ENCODE measurements at places on chromosomes 4 and X.

DNA sequence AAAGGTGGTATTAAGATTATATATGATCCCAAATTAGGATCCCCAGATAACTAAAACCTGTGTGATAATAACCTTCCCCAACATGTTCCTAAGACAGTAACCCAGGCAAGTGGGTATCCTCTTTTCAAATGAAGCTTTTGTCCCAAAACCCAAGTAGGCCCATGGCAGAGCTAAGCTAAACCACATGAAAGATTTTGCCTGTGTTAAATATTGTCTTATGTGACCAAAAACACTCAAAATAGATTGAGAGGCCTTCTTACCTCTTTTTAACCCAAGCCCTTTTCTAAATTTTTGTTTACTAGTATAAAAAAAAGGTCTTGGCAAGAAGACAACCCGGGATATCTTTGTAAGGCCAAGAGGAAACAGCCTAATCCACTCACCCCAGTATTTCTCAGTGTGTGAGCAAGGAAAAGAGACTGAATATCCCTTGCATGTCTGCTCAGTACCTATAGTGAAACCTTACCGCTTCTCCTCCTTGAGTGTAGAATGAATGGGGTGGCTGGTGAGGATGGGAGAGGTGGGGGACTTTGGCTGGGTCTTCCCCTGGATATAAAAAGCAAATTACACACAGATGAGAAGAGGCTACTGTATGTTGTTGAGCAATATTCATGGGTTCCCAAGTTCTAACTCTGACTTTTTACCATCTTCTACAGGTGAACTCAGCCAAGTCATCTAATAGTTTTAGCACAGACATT, 188.8 kb upstream of the BMP3 start:
- DNase-seq: no peak

DNA sequence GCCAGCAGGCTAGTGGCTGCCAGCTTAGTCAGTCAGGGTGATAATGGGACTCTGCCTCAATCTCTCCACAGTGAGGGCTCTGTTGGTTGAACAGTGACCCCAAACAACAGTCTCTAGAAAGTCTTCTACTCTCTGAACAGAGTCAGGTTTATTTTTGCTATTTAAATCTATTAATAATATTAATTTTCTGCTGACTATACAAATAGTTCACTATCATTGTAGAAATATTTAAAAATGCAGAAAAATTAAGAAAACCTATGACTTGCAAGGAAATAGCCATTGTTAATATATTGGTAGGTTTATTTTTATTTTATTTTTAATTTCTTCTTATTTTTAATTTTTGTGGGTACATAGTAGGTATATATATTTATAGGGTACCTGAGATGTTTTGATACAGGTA, 67.9 kb upstream of the AADAT start:
- no peak for DNase-seq

GRCh38 chr4:174524242-174524641, 2.0 kb upstream of the HPGD start:
- no peak for DNase-seq

DNA sequence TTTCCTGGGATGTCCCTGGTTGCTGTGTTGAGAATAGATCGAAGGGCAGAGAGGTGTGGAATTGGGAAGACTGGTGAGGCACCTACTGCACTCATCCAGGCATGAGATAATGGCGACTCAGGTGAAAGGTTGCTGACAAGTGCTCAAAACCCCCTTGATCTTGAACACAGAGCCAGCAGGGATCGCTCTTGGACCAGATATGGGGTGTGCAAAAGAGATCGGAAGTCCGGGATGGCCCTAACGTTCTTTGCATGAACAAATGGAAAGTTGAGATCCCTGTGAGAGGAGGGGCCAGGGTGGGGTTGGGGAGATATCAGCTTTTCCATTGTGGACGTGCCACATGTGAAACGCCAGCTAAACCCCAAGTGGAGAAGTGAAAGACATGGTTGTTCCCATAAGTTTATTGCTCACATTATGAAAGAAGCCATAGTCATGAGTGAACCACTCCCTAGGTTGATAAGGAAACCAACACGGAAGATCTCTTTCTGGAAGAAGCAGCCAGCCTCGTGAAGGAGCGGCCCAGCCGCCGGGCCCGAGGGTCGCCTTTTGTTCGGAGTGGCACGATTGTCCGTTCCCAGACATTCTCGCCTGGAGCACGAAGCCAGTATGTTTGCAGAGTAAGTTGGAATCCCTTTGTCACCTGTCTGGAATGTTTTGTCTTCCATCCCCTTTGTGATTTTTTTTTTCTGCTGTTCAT, 22.6 kb upstream of the CLCN4 start:
- DNase-seq: no peak

GRCh38 chr4:43766648-43767047, 682.0 kb downstream of the KCTD8 start:
- no peak for DNase-seq

DNA sequence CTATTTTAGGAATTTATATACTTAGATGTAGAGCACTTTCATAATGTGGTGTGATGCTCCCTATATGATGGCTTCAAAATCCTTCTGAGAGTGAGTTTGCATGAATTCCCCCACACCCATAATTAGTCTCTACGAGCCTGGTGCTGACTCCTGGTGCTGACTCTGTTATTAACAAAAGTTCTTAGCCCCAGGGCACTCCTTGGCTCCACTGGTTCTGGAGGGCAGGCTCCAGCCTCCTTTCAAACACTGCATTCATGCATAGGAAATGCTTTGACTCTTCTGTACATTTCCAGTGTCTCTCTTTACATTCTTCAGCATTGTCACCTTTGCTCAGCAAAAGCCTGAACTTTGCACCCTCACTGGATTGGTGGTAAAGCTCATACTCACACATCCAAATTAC, 64.0 kb downstream of the LNX1 start:
- DNase-seq: no peak

DNA sequence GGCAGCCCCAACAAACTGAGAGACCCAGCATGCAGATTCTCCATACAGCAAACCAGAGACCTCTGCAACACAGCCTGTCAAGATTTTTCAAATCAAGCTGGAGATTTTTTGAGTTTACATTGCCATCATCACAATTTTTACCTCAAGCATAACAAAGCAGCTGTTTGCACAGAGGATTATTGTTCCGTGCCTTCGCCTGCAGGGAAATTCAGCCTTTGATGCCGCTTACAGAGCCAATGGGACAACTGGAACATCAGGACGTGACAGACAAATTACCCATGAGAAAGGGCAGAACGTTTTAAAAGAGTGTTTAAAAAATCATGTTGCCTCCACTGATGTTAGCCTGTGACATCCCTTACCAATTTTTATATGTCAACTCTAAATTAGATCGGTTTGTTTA, 363.7 kb downstream of the FBXW7 start:
- no peak for DNase-seq

GRCh38 chr4:95431678-95432077, 117.1 kb downstream of the UNC5C start:
- no peak for DNase-seq

DNA sequence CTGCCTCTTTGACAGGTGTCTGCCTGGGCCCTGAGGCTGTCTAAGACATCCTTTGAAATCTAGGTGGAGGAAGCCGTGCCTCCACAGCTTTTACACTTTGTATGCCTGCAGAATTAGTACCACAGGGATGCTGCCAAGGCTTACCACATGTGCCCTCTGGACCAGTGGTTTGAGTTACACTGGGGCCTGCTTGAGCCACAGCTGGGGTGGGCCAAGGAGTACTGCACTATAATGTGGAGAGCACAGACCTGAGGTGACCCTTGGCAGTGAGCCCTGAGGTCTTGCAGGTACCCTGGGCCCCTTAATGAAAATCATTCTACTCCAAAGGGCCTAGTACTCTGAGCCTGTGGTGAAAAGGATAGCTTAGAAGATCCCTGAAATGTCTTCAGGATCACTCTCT, 27.2 kb upstream of the IRS4 start:
- no peak for DNase-seq

DNA sequence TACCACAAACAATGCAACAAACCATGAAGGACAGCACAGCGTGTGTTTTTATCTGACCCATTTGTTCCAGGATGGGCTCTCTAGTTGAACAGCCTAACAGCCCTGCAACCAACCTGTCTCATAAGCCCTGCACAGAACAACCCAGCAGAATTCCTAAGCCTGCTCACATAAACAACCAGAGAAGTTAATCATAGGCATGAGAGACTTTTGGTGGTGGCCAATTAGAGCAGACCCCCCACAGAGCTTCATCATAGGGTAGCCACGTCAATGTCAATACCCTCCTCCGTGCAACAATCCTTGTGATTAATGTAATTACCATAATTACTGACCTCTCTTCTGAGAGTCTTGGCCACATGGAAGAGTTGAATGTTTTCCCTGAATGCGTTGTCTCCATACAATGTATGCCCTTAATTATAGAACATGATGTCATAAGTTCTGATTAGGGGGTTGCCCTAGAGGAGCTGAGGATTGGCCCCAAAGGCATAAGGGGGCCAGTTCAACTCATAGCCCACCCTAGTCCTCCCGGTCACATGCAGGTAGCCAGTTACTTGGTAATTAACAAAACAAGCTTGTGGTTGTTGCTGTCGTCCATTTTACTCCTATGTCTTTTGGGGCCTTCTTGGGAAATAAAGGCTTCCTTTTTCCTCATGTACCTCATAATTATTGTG, 92.7 kb downstream of the SYNPO2 start:
- peak; percentile 18 for DNase-seq

- DNase-seq: no peak
Observed at GRCh38 chrX:124954402-124954801, 365.3 kb upstream of the TEX13C start.

DNA sequence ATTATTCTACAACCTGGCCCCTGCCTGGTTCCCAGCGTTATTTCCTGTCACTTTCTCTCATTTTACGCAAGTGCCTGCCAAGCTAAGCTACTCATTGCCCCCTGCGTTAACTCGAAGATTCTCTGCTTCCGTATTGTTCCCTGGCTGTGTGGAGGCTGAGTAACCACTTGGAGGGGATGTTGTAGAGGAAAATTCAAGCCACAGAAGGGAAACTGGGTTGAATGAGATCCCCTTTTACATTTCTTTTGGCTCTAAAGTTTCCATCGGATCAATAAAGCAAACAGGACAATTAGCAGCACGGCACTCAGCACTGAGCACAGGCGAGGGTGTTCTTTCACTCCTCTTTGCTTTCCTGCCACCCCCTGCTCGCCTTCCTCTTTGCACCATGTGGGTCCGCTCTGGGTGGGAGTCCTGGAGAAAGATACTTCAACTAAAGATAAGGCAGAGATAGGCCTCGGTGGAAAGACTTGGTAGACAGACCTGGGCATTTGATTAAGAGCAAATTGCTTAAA, 4.2 kb upstream of the TMSB4X start:
- DNase-seq: no peak

DNA sequence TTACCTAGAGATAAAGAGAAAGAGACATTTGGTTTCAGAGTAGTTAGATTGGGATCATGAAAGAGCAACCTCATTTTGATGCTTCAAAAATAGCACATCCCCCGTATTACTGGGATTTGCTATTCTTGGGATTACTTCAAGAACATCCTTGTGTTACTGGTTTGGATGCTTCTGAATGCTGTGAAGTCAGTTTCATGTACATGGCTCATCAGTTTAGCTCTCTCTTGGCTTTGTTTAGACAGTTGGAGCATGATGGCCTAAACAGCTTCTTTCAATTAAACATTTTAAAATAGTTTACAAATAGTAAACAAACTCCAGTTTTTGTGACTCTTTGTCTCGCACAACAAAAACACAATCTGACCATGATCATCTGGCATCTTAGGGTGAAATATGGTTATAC, 23.9 kb downstream of the HTT start:
- no peak for DNase-seq

DNA sequence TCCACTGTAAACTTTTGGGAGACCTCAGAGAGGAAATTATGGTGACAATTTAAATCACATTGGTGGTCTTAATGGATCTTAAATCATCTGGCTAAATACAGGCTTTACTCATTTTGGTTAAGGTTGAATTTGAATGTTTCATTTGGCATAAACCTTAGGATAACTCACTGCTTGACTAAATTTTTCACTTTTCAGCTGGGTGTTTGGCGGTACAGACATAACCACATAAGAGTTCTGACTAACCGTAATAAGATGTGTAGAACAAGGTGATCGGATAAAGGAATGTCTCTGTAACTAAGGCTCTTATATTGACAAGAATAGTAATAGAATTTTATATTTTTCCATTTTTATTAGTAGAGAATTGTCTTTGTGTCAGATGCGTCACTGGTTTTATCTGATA, 281.0 kb downstream of the BMPR1B start:
- no peak for DNase-seq

- DNase-seq: no peak
Observed at GRCh38 chrX:105645667-105646357, 176.5 kb upstream of the NRK start.

GRCh38 chr4:40493160-40493559, 136.5 kb downstream of the RBM47 start:
- no peak for DNase-seq

GRCh38 chr4:17142232-17142711, 243.8 kb upstream of the LDB2 start:
- no peak for DNase-seq

- peak; percentile 49 for DNase-seq
Observed at GRCh38 chr4:46993075-46994006, at the start of gene GABRA4. GABRA4 (minus strand) TSS chr4:46993581; CDS start chr4:46993424, 157 bp downstream.

DNA sequence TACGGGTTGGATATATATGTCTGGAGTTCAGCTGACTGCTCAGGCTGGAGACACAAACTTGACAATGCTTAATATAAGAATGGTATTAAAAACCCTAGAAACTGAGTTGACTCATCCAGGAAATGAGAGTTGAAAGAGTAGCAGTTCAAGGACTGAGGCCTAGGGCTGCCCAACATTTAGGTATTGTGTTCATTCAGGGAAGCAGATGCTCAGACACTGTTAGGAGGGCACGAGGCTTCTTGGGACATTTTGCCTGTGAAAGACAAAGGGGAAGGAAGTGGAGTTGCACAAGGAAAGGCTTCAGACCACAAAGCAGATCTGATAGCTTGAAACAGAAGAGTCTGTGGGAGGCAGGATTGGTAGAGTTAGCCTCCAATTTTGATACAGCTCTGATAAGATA, 52.0 kb upstream of the HS3ST1 start:
- DNase-seq: no peak

DNA sequence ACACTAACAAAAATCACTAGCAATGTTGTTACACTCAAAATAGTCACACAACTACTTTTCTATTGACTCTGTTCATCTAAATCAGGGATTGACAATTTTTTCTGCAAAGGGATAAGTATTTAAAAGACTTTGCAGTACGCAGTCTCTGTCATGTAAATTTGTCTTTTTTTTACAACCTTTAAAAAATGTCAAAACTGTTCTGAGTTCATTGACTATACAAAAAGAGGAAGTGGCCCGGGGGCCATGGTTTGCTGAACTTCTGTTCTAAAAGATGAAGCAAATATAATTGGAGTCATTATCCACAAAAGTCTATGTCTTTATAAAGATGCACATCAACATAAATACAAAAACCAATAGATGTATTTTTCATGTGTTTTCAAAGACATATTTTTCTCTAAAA, 1310.3 kb downstream of the RPA4 start:
- DNase-seq: no peak

DNA sequence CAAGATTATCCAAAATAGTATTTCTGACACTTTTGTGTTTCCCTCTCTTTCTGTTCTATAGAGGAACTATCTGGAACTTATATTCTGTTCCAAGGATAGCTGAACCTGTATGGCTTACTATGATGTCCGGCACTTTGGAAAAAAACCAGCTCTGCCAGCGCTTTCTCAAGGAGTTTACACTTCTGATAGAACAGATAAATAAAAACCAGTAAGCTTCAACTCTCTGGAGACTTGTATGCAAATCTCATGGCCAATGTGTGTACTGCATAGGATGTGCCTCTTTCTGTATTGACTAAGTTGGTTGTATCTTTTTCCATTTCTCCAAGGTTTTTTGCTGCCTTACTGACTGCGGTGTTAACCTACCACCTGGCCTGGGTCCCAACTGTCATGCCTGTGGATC, 92.5 kb downstream of the FNIP2 start:
- DNase-seq: no peak

- peak; percentile 55 for DNase-seq
Observed at GRCh38 chrX:11792461-11793421, 34.7 kb downstream of the MSL3 start.

All from stimulated activated effector memory CD8-positive, alpha-beta T cell treated with anti-CD3 and anti-CD28 coated beads, Interleukin-12 subunit alpha, Interleukin-12 subunit beta, amount 100 ng/mL, for 72 hours (primary cell).